ENCODE measurements at places on chromosomes 7 and 10.

GRCh38 chr7:50310361-50310760, 5.8 kb downstream of the IKZF1 start:
- no peak for DNase-seq

DNA sequence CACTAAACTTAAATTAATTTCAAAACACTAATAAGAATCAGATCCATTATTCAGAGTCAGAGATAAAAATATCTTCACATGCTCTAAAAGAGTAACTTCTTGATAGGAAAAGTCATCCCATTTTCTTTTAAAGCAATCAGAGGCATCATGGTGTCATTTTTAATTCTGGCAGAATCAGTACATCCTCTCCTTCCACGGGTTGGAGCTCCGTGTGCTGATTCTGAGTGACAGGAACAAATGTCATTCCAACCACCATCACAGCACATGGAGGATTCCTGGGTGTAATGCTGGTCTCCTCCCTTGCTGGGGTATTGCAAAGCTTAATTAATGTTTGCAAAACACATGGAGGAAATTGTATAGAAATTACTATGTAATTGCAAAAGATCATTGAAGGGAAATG, 114.5 kb upstream of the IMMP2L start:
- no peak for DNase-seq

- no peak for DNase-seq
These were observed 31.4 kb upstream of the CDH23 start for GRCh38 chr10:71365366-71365765.

DNA sequence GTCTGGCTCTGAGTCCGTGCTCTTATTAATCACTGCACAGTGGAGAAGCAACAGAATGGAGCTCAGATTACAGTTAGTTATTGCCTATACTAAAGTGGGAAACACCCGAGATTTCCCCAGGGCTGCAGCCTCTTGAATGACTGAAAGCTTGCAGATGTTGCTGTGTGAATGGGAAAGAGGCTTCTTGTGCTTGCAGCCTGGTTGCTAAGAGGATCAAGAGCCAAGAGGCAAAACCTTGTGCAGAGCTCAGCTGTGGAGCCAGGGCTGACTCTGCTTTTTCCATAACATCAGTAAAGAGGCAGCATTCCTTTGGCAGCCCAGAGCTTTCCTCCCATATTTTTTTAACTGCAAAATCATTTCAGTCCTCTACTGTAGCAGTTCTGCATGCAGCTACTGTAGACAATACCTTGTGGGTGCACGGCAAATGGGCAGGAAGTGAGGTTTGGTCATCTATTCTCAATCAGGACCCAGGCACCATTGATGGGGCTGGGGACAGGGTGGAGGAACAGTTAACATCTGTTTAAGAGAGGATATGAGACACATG, 86.5 kb downstream of the RALA start:
- DNase-seq, result no peak

- no peak for DNase-seq
These were observed 82.6 kb downstream of the PIP4K2A start for GRCh38 chr10:22631646-22632278.

DNA sequence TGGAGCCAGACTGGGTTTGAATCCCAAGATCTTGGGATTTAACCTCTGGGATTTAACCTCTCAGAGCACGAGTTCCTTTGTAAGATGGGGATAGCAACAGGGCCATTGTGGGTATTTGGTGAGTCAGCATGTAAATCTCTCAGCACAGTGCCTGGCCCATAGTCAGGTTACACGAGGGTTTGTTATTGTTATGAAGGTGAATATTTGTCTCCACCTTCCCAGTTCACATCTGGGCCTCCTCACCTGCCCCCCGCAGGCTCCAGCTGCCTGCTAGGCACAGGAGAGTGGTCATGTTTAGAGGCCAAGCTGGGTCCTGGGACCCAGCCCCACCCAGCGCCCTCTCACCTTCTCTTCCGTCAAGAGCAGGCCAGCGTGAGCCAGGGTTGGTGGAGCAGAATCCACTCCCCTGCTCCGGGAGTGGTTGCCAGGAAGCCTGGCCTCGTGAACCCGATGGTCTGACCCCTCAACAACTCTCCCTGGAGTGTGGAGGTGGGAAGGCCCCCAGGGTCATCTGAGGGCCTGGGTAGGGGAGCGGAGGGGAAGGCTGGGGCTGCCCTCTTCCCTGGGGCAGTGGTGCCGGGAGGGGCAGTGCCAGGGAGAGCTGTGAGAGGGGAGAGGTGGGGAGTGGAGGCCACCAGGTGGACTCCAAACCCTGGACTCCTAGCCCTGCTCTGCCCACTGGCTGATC, 26.0 kb downstream of the FAM241B start:
- DNase-seq, result no peak

DNA sequence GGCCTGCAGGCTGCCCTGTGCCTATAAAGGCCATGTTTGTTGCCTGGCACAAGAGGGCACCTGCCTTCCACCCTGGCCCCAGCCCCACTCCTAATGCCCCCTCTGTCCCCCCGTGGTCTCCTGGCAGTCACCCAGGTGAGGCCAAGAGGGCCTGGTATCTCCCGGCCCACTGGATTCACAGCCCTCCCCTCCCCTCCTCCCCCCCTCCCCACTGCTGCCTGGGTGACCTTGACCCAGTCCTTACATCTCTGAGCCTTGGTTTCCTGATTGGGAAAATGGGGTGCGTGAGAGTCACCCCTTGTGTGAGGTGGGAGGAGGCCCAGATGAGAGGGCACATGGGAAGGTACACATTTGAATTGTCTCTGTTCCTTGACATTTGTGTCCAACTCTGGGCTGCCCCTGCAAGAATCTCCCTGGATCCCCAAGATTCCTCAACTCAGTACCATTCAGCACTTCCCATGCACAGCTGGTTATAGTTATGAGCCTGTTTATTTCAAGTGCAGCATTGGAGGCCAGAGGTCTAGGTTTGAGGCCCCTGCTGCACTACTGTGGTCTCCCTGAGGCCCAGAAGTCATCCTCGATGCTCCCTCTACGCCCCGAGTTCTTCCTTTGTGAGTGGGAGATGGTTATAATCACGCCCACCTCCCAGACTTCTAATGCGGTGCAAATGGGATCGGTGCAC, 58.9 kb downstream of the TMEM270 start:
- no peak for DNase-seq

DNA sequence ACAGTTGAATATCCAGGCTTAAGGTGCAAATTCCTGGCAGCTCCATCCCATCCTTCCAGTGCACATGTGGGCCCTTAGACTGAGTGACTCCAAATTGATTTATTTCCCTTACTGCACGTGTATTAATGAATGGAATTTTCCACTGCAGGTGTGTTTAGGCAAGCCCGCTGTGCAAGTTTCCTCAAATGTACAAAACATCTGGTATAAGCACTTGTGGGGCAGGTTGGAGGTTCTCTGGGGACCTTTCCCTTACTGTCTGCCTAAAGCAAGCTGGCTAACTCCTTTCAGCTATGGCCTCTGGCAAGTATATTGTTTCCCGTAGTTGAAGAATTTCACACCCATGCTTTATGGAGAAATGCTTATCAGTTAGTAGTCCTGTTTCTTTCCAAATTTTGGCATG, 25.3 kb upstream of the GIMAP6 start:
- DNase-seq, result no peak

- no peak for DNase-seq
These were observed 1.7 kb upstream of the CFAP43 start for GRCh38 chr10:104233817-104234216.

- no peak for DNase-seq
These were observed 228.9 kb upstream of the TCF7L2 start for GRCh38 chr10:112721080-112721698.

DNA sequence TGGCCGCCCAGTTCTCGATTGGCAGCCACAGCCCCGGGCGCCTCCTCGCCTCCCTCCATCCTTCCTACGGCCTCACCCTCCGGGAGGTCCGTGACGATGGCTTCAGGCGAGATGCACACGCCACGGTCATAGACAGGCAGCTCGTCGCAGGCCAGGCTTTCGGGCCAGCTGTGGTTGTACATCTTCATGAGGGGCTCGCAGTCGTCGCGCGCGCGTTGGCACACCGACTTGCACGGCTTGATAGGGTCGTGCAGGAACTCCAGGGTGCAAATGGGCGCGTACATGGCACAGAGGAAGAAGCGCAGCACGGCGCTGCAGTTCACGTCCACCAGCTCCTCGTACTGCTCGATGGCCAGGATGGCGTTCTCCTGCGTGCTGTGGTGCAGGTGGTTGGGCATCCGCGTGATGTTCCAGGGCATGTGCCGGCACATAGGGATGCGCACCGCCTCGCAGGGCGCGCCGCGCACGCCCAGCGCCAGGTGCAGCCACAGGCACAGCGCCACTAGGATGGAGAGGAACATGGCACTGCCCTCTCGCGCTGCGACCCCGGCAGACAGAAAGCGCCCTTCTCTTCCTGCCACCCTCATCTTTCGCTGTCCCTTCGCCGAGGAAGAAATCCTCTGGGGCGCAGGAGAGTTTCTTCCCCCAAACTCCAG, 472 bp downstream of the SFRP4 start:
- no peak for DNase-seq

- DNase-seq, result no peak
These were observed 179.4 kb upstream of the INHBA start for GRCh38 chr7:41882256-41882655.

DNA sequence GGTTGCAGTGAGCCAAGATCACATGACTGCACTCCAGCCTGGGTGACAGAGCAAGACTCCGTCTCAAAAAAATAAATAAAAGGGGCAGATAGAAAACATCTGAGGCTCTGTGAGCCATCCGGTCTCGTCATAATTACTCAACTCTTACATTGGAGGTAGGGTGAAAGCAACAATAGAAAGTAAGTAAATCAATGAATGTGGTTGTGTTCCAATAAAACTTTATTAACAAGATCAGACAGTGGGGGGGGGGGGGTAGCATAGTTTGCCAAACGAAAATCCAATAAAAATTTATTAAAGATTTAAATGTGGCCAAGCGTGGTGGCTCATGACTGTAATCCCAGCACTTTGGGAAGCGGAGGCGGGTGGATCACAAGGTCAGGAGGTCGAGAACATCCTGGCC, 2.8 kb upstream of the ZFAND4 start:
- no peak for DNase-seq

DNA sequence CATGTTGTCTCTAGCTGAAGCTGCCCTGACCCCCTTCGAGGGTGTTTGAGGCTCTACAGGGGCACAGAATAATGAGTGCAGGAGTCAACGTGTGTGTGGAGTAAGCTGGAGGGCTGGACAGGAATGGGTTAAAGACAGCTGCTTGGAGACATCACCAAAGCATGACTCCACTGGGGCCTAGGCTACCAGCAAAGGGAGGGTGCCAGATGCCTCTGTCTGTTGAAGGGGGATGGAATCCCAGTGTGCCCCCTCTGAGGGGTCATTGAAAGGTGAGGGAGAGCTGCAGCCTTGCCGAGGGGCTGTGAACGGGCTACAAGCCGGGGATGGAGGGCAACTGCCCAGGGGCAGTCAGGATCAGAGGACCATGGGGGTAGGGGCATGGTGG, 51.7 kb upstream of the PODXL start:
- no peak for DNase-seq

DNA sequence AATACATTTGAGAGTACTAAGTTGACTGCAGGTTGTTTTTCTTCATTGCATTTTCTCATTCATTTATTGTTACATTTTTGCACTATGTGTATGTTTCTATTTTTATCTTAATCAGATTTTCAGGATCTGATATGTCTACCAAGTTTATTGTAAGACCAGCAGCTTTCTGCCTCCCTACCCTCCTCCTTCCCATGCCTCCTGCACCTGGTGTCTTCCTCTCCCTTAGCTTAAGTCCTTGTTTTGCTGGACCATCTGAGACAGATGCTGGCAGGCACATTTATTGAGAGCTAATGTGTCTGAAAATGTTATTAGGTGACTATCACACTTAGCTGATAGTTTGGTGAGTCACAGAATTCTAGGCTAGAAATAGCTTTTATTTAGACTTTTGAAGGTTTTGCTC, 79.6 kb downstream of the ANLN start:
- no peak for DNase-seq

GRCh38 chr7:6256677-6257535, 15.5 kb downstream of the CYTH3 start:
- no peak for DNase-seq

- DNase-seq, result no peak
These were observed 20.8 kb downstream of the SCRN1 start for GRCh38 chr7:29968683-29969395.

- no peak for DNase-seq
These were observed 302.8 kb downstream of the PTPRN2 start for GRCh38 chr7:158284617-158285382.

DNA sequence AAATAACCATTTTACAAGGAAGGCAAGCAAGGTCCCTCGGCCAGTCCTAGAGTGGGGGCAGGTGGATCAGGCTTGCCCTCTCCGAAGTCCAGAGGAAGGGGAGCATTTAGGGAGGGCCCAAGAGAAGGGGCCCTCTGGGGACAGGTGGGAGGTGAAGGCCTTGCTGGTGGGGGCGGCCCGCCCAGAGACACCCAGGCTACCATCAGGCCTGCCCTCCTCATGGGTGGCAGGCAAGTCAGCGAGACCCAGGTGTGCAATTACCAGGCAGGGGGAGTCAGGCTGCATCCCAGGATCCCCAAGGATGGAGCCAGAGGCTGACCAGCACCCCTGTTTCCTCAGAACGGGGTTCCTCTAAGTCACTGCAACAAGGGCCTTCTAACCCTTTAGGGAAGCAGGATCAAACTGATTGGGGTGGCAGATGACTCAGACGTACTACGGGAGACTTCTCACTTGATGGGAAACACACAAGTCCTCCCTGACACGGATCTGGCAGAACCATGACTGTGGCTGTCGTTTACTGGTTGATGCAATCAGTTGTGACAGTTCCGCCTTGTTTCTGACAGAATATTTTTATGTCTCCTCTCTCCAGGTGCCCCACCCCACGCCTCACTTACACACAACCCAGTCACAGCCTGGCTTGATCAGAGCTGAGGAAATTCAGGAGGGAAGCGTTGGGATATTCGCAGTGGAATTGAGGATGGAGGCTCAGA, 8.2 kb downstream of the LOXL4 start:
- DNase-seq, result no peak

- no peak for DNase-seq
These were observed 775.1 kb downstream of the GATA3 start for GRCh38 chr10:8829592-8829991.
